Naive thymus-derived CD8-positive, alpha-beta T cell (primary cell): ENCODE measurements at places on chromosomes 11 and 22. TPM values are rescaled to one million over a fixed set of nuclear protein-coding genes. Genes with fewer than 3 reads are reported as not detected.

- DNase-seq, result no peak
- peaks cover 32% of the 10 kb centered on the region for H3K4me1 ChIP-seq
- H3K27me3 ChIP-seq, result no peaks in the 10 kb centered on the region
- H3K36me3 ChIP-seq, result no peaks in the 10 kb centered on the region
Measured at GRCh38 chr22:39309364-39309861, 10.0 kb downstream of the RPL3 start.

JHY gene
- 6.3 TPM for total RNA-seq

- no peak overlapping the region for H3K4me3 ChIP-seq
- no peaks in the 10 kb centered on the region for H3K4me1 ChIP-seq
- no peaks in the 10 kb centered on the region for H3K36me3 ChIP-seq
- DNase-seq, result no peak
- peaks cover 4% of the 10 kb centered on the region for H3K27me3 ChIP-seq
- H3K27ac ChIP-seq, result no peak overlapping the region
Measured at GRCh38 chr11:125253795-125254525, 89.4 kb downstream of the PKNOX2 start.

HARBI1 gene
- total RNA-seq, result 8.3 TPM

- peaks cover under 1% of the 10 kb centered on the region for H3K27me3 ChIP-seq
- H3K36me3 ChIP-seq, result no peaks in the 10 kb centered on the region
- no peaks in the 10 kb centered on the region for H3K4me1 ChIP-seq
- no peak overlapping the region for H3K4me3 ChIP-seq
- no peak overlapping the region for H3K27ac ChIP-seq
- no peak for DNase-seq
Measured at GRCh38 chr22:29139965-29140782, 65.5 kb upstream of the EMID1 start.

GRM5 gene
- total RNA-seq, result not detected

DNA sequence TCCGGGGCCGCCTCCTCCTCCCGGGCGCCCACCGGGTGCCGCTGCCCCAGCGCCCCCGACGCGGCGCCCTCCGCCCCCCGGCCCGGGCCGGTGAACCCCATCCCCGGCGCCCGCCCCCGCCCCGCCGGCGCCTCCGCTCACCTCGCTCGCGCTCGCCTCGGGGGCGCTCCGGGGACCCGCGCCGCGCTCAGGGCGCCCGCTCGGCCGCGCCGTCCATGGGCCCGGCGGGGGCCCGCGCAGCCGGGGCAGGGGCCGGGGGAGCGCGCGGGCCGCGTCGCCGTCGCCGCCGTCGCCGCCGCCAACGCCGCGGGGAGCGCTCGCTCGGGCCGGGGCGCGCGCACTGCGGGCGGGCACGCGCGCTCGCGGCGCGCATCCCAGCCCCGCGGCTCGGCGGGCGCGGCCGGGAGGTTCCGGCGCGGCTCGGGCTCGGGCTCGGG is 293 bp downstream of the DUSP8 start:
- H3K27ac ChIP-seq, result no peak overlapping the region
- peaks cover 18% of the 10 kb centered on the region for H3K4me1 ChIP-seq
- DNase-seq, result no peak
- H3K4me3 ChIP-seq, result peak overlapping the region; percentile 82
- no peaks in the 10 kb centered on the region for H3K36me3 ChIP-seq

PATE2 gene
- total RNA-seq, result not detected

OR5P2 gene
- not detected for total RNA-seq
